ENCODE measurements at places on chromosomes 2 and 18. TPM values are rescaled to one million over a fixed set of nuclear protein-coding genes. Genes with fewer than 3 reads are reported as not detected.

DNA sequence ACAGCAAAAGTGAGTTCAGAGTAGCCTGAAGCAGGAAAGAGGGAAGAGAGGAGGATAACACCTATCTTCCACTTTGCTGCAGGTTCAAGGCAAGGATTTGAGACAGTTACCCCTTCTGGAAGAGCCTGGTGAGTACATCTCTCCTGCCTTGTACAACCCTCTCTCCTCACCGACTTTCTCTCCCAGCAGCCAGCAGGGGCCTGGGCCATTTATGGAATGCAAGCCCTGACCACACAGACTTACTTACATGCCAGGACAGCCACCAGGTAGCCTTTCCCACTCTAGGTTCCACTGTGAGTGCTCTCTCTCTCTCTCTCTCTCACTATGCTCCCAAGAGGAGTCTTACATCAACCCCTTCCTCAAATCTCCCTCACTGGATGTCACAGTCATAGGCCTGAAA is 57.0 kb downstream of the BCL11A start:
- no peak for ATAC-seq

DNA sequence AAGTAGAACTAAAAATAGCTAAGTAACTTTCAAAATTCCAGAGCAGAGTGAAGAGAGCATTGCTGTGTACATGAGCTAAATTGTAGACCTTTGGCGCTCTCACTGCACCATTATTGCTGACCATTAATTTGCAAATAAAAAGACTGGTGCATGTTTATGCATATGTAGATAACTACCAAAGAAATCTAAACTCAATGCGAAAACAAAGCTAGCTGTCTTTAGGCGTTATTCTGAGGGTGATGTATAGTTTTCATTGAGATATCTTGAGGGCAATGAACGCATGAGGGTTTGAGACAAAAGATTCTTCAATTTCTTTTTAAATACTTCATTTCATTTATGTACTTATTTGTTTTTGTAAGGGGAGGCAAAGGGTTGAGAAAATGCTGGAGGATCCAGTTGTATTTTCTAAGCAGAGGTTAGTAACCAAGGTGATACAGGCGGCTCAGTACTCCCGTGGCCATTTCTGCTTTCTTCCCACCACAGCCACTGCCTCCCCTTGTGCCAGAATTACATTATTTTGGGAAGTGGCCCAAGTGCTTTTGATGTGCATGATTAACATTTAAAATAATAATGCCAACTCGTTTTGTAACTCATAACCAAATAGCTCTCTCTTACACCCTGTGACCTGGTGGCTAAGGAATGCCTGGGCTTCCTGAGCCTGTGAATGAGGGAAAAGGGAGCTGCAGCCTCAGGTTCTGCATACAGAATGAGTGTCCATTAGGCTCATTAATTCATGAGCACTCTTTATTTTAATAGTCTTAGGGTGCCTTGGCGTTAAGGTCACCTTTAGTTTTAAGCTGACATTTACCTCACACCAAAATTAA is 797.8 kb upstream of the GYPC start:
- no peak for ATAC-seq

PFN4 gene
- total RNA-seq, result 0.24 TPM

- ATAC-seq, result no peak
These were observed 5.4 kb downstream of the BOLA3 start for GRCh38 chr2:74142340-74142739.

GRCh38 chr2:46973673-46974072 is 58.1 kb upstream of the MCFD2 start:
- no peak for ATAC-seq

GPR39 gene
- total RNA-seq, result 1.4 TPM

DNA sequence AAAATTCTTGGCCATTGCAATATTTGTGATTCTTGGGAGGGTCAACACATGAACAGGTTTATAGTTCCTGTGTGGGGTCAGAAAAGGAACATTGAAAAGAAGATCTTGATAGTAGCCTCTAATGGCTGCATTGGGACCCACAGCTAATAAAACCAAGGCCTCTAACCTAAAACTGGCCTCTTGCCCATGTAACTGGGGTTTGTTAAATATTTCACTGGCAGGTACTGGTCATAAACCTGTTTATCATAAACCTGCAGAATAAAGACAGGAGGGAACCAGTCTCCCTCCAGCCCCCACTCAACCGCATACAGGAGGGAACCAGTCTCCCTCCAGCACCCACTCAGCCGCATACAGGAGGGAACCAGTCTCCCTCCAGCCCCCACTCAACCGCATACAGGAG is 125.3 kb downstream of the PXDN start:
- no peak for ATAC-seq

DNA sequence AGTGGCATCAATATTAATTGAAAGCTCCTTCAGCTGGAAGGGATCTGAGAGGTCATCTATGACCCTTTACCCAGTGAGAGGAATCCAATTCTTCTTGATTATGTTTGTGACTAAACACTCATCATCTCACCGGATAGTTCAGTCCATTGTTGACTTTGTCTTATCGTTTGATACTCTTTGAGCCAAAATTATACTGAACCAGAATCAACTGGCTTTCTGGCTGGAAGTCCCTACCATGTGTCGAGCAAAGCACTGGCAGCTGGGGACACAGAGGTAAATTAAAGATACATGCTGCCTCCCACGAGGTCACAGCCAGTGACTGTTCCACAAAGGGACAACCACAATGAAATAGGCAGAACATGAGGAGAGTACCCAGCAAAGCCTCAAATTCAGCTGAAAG is 91.4 kb upstream of the FHL2 start:
- no peak for ATAC-seq

REG3G gene
- total RNA-seq, result not detected

DNA sequence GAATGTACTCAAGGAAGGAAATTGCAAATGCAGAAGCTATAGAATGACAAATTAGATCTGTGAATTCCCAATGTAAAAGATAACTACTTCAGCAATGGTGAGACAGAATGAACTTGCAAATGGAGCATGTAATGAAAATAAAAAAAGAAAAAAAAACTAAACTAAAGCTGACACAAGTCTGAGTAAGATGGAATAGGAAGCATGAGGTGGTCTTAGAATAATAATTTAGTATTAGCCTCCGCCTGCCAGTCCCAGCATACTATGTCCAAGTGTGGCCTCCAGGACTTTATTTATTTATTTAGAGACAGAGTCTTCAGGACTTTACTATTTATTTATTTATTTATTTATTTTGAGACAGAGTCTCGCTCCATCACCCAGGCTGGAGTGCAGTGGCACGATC is 37.4 kb upstream of the SLC39A10 start:
- ATAC-seq, result no peak

CGREF1 gene
- total RNA-seq, result 0.96 TPM

DNA sequence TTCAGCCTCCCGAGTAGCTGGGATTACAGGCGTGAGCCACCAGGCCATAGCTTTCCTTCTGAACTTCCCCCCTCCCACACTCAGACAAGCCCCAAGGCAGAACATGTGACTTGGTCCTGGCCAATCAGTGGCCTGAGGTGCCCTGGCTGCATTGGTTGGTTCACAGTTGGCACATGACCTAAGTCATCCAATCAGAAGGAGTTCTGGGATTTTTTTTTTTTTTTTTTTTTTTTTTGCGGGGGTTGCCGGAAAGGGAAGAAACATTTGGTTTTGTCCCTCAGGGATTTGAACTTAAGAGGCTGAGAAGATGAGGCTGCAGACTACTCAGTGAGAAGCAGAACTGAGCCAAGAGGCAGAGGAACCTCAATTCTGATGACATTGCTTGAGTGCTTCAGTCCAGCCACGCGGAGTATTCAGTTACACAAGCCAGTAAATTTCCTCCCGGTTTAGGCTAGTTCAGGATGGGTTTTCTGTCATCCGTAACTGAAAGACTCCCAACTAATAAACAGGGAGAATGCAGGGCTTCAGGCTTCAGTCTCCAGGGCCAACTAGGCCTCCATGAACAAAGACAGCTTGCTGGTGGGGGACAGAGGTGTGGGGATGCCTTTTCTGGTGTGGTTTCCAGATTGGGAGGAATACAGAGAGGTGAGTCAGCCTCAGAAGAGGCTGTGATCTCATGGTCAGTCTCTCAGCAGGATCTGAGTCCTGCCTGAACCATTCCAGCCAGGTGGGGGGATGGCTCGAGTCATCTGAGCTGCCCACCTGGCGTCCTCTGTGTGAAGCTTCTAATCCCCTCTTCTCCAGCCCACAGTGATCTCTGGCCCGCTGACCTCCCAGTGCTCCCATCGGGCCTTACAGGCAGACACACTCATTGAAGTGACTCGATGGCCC is 9.2 kb downstream of the PTMA start:
- ATAC-seq, result no peak

DNA sequence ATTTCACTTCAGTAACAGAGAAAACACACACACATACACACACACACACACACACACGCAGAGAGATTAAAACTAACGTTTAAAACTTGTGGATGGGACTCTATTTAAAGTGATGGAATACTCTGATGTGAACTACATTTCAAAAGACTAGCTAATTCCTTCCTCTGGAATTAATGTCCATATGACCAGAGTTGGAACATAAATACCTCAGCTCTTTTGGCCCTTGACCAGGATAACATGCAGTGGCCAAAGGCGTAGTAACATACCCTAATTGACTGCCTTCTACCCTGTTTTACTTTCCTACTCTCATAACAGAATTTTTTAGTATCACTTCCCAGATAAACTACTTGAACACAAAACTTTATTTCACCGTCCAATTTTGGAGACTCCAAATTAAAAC is 671.3 kb upstream of the CHAC2 start:
- ATAC-seq, result no peak

GRCh38 chr2:170022692-170023091 is 155.3 kb upstream of the MYO3B start:
- no peak for ATAC-seq

DNA sequence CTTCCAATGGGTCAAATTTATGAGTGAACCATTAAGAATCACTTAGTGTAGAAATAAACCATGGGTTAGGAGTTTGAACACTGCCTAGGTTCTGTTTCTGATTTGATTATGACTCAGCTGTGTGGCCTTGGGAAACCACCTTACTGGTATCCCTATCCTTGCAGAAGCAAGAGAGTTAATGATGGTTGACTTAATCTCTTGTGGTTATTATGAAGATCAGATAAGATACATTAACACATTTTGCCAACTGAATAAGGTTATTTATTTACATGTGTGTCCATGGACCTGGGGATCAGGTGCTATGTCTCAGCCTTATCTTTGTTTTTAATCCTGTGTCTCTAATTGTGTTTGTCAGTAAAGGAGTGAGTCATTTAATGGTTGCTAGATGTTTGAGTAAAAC is 5.4 kb upstream of the KCNJ13 start:
- peak; percentile 48 for ATAC-seq

CBLN2 gene
- not detected for total RNA-seq

DPP10 gene
- total RNA-seq, result not detected

ADCYAP1 gene
- total RNA-seq, result 0.12 TPM

SLC5A7 gene
- total RNA-seq, result not detected

CCDC74B gene
- total RNA-seq, result 0.40 TPM

- no peak for ATAC-seq
These were observed 30.0 kb upstream of the STK17B start for GRCh38 chr2:196201229-196202009.

CLASP1 gene
- total RNA-seq, result 31.0 TPM

METTL5 gene
- 41.2 TPM for total RNA-seq

- ATAC-seq, result no peak
These were observed 90.2 kb downstream of the SMAD7 start for GRCh38 chr18:48860269-48861180.

DNA sequence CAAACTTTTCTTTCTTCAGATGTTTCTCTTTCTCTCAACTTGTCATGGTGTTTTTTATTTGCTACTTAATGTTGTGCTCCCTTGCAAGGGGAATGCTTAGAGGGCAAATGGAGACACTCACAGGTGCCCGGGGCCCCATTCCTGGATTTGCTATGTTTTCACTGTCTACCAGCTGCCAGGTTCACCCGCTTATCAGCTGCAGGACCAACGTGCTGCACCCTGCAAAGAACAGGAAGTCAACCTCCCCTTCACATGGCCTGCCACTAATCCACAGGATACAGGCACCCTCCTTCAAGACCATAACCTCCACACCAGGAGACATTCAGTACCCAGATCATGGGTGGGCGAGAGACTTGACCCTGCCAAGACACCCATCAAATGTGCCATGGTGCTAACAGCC is 237.6 kb upstream of the STON1 start:
- ATAC-seq, result no peak

DNA sequence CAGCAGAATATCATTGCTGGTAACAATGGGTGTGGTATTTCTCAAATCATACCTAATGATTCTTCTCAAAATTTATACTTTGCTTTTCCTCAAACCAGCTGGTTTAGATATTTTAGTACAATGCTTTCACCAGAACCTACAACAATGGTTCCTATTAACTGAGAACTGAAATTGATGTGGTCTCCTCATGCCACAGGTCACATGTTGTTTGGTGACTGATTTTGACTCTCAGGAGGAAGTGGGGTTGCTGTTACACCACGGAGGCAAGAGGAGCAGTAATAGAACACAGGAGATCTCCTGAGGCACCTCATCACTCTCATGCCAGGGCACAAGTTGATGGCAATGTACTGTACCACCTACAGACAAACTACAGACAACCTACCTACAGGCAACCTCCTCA is 3.0 kb upstream of the CEP68 start:
- ATAC-seq, result no peak

FTCDNL1 gene
- 1.6 TPM for total RNA-seq

DNA sequence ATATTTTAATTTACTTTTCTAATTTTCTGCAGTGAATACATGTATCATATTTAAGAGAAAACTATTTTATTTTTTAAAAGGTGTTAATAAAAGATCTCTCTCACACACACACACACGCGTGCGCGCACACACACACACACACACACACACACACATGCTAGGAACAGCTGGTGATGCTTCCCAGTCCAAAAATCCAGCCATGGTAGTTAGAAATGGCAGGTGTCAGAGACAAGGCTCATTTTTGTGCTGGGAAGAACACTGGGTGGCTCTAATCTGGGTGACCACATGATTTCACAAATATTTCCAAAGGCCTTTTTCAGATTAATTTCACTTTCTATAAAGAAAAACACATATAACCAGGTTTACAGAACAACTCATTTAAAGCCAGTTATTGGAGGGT is 104.5 kb upstream of the NCK2 start:
- no peak for ATAC-seq

GPR45 gene
- not detected for total RNA-seq

GRCh38 chr2:55653255-55653654 is 35.8 kb upstream of the PPP4R3B start:
- ATAC-seq, result no peak

ASB18 gene
- not detected for total RNA-seq

GRCh38 chr2:223477318-223477717 is 124.8 kb downstream of the SCG2 start:
- ATAC-seq, result no peak

DNA sequence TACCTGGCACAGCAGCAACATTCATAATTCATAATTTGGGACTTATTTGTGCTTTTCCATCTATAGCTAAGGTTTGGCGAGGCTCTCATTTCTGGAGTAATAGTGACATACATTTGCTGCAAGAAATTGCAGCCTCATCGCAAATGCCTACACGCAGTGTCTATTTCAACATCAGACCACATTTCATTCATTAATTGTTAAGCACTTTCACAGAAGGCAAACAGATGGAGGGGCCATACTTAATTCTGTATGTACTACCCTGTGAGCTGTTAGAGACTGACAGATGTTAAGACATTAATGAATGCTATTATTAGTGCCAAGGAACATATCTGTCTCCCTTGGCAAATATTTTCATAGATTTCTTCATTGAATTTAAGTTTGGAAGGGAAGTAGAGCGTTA is 125.7 kb downstream of the UXS1 start:
- no peak for ATAC-seq

GRCh38 chr2:199024224-199024623 is 433.5 kb downstream of the SATB2 start:
- ATAC-seq, result no peak

All from esophagus mucosa (tissue), 1 donor.